ENCODE measurements at places on chromosomes 7 and 10.

DNA sequence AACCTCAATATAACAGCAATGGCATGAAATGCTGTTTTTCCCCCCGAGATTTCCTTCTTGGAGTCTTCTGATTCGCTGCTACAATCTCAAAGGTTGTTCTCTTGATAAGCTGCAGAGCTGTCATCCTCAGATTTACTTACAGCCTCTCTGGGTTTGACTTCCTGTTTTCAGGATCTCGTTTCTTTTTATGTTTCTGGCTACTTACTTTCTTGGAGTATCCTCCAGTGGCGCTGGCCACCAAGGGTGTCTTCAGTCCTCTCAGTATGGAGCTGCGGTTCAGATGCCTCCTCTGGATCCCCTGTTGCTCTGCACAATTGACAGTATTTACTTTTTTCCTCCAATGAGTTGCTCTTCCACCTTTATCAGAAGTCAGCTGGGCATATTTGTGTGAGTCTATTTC, 152.0 kb upstream of the TMEM72 start:
- no peak for DNase-seq

DNA sequence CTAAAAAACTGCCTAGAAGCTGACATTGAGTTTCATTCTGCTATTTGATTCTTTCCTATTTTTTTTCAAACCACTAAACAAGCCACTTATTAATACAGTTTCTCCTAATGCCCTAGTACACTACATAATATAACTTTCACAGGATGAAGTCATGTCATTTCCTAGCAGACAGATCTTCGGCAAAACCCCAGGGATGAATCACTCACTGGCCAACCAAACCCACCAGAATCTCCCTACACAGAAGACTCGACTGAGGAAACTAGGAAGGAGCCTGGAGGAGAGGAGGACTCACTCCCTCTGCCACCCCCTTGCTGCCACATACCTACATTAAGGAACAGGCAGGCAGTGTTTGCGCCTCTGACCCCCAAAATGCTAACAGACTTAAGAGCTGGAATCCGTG, 33.4 kb downstream of the XPNPEP1 start:
- no peak for DNase-seq

- DNase-seq, result no peak
These were observed 66.1 kb downstream of the STEAP1B start for GRCh38 chr7:22433710-22434460.

DNA sequence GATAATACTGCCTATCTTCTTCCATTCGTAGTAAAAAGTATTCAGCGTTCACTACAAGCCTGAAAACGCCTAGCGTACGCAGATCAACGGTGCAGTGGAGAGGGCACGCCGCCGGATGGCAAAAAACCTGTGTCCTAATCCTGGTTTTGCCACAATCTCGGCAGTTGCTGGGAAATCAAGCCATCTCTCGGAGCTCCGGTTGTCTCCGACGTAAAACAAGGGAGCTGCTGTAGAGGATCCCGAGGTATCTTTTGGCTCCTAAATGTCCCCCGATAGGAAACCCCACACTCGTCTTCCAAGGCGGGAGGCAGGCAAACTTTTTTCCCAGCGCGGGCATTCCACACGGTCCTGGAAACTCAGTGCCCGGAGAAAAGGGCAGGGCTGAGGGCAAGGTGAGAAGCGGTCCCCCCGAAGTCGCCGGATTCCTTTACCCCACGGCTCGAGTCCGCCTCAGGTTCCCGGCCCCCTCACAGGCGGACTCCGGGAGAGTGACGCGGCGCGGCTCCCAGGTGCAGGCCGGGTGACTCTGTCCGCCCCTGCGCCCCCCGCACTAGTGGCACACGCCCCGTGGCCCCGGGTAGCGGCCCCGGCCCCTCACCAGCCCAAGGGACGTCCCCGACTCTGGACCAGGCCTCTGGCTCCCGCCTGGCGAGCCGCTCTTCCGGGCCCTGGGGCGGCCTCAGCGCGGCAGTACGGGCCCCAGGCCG, 649 bp downstream of the IDE start:
- peak; percentile 36 for DNase-seq

Measured in mesothelial cell of epicardium (in vitro differentiated cells).